ENCODE measurements at places on chromosomes 11 and 22.

DNA sequence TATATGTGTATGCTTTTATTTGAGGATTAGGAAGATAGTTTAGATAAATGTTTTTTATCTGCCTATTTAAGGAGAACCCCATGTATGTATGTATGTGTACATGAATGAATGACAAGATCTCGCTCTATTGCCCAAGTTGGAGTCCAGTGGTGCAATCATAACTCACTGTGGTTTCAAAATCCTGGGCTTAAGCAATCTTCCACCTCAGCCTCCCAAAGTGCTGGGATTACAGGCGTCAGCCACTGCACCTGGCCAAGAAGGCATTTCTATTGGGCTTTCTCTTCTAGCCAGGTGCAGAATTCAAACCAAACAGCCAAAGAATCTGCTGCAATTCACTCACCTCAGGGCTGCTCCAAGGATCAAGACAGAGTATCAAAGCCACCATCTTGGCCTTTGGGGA lies 25.5 kb upstream of the DGKZ start:
- no peak for DNase-seq

DNA sequence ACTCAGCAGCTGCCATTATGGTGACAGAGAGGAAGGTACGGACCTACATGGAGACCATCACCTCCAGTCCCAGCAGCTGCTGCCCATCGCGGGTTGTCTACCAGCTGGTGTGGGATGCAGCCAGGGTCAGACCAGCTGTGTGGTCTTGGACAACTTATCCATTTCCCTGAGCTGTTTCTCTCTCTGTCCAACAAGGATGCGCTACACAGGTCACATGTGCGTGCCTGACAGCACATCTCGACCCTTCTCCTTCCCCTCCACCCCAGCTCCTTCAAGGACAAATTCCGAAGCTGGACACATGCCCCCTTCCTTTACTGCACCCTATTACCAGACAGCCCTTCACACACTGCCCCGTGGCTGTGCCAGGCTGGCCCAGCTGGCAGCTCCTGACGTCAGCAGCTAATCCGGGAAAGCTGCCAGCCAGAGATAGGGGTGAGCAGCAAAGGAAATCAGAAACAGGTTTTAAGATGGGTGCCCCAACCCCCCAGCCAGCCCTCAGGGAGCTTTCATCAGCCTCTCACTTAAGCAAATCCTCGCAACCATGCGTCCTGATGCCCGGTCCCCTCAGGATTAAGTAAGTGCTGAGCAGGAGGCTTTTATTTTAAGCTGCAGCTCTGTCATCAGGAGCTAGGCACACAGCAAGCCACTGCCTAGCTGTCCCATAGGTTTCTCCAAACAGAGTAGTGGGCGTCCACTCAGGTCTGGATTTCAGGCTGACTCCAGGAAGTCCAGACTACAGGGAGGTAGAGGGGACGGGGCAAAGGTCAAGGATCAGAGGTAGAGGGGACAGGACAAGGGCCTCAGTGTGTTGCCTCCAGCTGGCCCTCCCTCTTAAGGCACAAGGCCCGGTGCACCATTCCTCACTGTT lies 20.3 kb downstream of the TEF start:
- no peak for DNase-seq

GRCh38 chr11:76159303-76159937 lies 46.9 kb downstream of the WNT11 start:
- no peak for DNase-seq

DNA sequence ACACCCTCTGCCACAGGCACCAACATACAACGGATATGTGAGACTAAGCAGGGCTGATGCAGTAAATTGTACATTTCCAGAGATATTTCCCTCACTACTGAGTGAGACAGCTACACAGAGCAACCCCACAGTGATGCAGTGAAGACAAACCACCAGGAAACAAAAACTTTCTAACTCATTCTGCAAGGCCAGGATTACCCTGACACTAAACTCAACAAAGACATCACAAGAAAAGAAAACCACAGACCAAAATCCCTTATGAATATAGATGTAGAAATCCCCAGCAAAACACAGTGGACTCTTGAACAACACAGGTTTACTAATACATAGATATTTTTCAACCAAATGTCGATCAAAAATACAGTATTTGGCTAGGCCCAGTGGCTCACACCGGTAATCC lies 1.5 kb upstream of the SLC7A4 start:
- DNase-seq, result no peak

GRCh38 chr11:92967178-92967577 lies 2.3 kb upstream of the MTNR1B start:
- no peak for DNase-seq

- DNase-seq, result no peak
Observed at GRCh38 chr22:35835998-35836691, 118.5 kb downstream of the APOL5 start.

DNA sequence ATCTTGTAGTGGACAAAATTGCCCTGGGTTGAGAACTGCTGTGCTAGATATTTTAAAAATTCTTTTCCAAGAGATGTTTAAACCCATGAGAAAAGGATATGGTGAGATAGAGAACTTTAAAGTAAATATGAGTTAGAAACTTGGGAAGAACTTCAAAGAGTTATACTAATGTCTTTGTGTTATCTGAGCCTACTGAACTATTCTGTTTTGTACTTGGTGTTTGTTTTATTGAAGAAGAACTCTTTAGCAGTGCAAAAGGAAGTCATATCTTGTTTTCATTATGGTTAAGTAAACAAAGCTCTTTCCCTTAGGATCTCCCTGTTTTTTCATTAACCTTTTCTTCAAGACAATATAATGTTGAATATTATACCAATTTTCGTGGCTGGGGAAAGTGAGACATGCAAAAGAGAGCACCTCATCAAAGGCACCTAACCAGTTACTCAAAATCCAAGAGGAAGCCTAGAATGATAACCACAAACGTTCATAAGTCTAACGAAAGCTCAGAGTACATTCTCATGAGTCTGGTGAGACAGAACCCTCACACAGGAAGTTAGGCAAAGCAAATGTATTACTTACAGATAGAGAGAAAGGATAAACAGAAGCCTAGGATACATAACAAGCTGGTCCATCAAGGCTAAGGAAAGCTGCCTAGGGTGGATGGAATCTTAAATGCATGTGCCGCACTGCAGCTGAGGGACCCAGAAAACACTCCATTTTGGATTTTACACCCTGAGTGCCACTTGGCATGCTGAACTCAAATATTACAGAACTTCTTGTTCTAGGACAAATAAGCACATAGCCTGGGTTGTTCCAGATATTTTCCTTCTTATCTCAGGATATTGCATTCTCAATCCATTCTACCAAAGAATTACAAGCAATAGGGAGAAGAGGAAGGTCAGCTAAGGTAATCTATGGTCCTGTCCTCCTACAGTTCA lies 112.5 kb upstream of the ANO3 start:
- DNase-seq, result no peak

- DNase-seq, result no peak
Observed at GRCh38 chr11:13126430-13126829, 117.3 kb downstream of the RASSF10 start.

DNA sequence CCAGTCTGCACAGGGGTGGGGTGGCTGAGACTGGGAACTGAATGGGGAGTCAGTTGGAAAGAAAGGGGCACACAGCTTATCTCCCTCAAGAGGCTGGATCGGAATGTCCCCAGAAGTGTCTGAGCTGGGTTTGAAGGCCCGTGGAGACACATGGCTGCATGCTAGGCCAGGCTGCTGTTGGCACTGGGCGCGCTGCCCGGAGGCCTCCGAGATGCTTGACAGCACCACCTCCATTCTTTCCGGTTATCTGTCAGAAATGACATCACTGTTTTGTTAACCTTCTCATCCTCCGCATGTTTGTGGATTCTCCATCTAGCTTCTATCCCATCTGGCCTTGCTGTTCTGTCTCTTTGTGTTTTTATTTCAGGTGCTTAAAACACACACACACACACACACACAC lies 85.5 kb downstream of the APIP start:
- no peak for DNase-seq

DNA sequence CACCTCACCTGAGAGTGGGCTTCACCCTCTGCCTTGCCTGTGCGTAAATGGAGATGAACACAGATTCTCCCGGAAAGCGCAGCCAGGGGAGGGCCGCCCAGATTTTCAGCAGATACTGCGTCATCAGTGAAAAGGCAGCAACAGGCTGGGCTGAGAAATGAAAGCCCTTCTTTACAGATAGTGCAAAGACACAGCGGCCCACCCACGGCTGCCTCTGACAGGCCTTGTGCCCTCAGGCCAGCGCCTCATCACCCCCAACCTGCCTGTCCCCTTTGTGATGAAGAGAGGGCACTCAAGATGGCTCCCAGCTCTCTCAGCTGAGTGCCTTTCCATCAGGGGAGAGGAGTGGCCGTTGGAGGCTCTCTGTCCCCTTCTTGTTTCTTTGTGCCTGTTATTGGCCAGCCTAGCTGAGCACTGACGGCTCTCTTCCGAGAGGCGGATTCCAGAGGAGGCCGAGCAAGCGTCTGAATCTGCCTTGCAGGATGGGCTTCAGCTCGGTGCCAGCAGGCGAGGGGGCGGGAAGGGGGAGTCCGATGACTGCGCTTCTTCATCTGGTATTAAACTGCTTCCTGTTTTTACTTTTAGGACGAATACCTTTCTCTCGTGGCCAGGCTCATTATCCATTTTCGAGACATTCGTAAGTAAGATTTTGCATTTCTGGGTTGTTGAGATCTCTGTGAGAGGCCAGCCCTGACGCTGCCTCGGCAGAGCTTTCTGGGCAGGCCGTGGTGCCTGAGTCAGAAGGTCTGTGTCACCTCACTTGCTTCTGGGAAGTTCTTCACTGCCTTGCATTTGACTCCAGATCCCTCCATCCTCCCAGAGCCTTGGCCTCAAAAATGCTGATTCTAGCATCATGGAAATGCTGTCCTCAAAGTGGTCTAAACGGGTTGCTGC lies 43.7 kb downstream of the MED15 start:
- DNase-seq, result no peak

DNA sequence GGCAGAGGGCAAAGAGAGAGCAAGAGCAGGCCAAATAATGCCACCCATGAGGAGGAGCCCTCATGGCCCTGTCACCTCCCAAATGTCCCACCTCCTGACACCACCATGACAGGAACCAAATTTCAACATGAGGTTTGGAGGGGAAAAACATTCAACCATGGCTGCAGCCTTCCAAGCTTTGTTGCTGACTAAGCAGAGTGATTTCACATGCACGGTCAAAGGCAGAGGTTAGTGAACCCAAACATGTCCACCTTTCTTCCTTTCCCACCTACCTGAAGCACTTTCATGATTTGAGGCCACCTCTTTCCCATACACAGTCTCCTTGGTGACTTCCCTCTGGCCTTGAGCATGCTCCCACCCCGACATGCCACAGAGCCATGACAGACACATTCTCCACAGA lies 89.7 kb downstream of the C11orf91 start:
- DNase-seq, result no peak

DNA sequence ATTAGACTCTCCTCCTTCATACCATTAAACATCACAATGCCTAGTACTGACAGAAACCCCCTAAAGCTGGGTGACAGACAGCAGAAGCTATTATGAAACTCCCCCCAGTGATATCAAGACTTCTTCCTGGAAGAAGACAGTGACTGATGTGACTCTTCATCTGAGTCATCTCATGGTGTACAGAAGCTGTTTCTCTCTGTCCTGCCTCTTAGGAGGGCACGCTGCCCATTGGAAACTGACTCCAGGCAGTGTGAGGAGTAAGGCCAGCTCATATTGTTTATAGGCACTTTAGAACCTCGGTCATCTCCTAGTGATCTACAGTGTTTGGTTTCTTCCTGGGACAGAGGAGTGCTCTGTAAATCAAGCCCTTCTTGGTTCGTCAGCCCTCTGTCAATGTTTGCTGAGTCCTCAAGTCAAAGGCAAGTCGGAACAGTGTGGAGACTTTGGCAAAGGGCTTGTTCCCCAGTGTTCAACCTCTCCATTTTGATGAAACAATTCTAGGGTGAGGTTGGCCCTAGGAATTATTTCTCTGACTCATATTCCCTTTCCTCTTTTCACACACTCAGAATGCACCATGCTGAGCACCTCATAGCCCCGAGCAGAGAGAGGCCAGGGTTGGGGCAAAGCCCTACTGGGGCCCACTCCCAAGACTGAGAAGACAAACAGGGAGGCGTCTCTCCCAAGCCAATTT lies 172.5 kb upstream of the TMEM45B start:
- DNase-seq, result no peak

GRCh38 chr22:45497351-45498145 lies 5.1 kb upstream of the FBLN1 start:
- DNase-seq, result no peak

GRCh38 chr22:27201276-27201675 lies 543.9 kb downstream of the MIAT start:
- DNase-seq, result no peak

DNA sequence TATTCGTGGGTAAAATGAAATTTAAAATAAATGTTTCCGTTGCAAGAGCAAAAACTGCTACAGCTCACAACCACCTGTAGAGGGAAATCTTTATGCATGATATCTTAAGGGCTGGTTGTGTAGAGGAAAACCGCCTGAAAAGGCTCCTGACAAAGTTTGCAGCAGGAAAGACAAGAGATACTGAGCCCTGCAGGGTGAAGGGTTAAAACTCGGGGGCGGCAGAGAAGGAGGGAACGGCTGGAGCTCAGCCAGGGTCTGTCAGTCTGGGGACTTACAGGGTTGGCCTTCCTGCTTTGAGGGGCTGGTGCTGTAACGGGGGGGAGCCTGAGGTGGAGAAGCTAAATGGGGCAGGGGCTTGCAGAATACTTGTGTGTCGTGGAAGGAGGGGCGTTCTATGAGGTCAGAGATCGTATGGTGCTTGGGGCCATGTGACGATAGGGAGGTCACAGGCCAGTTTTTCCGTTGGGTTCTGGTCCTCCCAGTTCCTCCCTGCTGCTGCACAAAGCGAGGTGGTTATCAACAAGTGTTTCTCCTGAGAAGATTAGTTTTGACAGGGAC lies 122.9 kb upstream of the HSD17B12 start:
- DNase-seq, result no peak

GRCh38 chr22:27868732-27869282 lies 50.2 kb downstream of the PITPNB start:
- DNase-seq, result no peak

- no peak for DNase-seq
Observed at GRCh38 chr11:19578871-19579270, 133.8 kb upstream of the NAV2 start.

GRCh38 chr22:44247346-44247745 lies 65.4 kb downstream of the SHISAL1 start:
- no peak for DNase-seq

- DNase-seq, result no peak
Observed at GRCh38 chr11:94130298-94131046, 1.8 kb downstream of the PANX1 start.

DNA sequence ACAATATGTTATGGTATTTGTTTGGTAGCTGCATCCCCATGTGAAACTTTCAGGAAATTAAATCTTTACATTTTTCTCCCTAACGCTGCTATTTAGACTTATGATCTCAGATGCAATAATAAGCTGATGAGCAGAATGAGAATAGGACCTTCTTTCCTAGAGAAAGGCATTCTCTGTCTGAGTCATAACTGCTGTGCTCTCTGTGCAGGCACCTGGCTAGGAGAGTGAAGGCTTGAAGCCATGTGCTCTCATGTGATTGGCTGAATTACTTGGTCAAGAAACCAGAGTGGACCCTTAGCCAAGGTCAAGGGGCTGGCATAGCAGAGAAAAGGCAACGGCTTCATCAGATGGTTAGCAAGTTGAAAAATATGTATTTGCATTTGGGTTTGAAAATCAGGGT lies 185.0 kb downstream of the ADAMTS15 start:
- no peak for DNase-seq
